ENCODE measurements at places on chromosomes 16 and 17.

DNA sequence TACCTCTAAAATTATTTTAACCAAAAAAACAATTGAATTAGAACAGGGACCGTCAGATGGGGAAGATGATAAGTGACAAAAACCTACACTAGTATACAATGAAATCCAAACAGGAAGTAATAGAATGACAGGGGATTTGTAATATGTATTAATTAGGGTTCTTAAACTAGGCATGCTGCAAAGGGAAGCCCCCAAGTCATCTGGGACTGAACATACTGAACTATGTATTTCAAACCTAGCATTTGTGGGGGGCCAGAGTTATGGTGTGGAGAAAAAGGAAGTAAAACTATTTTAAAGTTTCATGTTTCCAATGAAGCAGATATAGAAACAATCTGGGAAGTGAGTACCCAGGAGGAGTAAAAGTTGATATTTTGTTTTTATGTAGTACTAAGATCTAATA lies 133.2 kb upstream of the HS3ST3A1 start:
- no peak for DNase-seq

DNA sequence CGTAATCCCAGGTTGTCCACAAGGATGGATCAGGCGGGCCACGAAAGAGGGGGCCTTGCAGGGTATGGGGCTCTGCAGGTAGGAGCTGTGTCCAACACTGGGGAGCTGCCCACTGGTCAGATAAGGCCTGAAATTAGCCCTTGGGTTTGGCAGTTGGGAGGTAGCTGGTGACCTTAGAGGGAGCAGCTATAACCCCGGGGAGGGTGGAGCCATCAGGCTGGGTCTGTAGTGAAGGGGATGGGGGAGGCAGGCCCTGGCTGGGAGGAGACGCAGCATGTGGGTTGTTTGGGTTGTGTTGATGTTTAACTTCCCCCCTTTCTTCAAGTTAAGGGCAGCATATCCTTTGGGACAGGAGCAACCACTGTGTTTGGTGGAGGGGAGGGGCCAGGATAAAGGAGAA lies 5.9 kb downstream of the MLLT6 start:
- no peak for DNase-seq

- no peak for DNase-seq
Measured at GRCh38 chr17:2442166-2442565, 41.3 kb upstream of the MNT start.

GRCh38 chr16:85064186-85064585 lies 36.6 kb downstream of the KIAA0513 start:
- no peak for DNase-seq

GRCh38 chr16:77439106-77439505 lies 4.3 kb upstream of the ADAMTS18 start:
- no peak for DNase-seq

DNA sequence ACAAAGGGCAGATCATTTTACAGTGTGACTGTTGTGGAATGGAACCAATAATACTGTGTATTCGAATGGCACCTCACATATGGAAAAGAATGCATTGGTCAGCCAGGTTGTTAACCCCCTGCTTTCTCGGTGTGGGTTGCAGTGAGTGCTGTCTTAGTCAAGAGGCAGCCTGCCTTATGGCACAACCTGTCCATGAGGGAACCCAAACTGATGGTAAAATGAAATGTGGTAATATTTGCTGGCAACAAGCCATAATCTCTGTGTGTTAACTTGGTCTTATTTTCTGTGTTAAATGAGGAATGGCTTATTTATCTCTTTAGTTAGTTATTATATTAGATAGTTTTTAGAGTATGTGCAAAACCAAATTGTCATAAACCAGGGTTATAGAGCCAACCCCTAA lies 81.6 kb downstream of the TMC6 start:
- peak; percentile 24 for DNase-seq

DNA sequence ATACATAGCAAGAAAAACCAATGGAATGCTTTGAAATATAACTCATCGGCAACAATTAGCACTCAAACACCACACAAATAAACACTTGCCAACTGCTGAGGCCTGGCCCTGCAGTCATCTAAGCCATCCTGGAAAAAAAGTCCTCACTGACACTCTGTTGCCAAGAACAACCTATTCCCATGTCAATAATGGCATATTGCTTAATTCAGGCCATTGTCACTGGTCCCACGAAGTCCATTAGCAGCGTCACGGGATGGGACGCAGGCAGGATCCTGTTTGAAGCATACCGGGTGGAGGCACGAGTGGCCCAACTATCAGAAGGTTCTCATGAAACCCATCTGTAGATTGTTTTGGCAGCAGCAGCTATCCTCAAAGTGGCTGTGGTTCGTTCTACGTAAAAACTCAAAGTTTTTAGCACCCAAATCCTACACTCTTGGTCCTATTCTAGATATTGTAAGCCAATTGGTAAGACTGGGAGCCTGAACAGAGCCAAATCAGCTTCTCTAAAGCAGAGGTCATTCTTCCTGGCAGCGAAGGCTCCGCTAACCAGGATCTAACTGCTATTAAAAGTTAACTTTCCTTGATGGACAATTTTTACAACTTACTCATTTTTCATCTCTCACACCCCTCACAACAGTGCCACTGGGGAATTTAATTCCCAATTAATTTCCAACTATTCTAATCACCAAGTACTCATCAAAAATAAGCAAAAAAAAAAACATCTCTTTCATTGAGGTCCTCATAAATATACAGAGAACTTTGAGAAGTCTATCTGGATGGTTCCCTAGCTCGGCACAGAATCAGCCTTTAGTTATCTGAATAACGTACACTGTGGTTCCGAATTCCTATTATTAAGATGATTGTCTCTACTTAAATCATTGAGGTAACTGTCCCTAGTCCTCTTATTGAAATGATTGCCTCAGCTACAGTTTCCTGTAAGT lies 91.5 kb downstream of the ZFHX3 start:
- no peak for DNase-seq

GRCh38 chr16:4979736-4980660 lies 21.9 kb downstream of the SEC14L5 start:
- peak; percentile 80 for DNase-seq

- DNase-seq: no peak
Measured at GRCh38 chr17:62966426-62967204, 580 bp downstream of the TANC2 start.
